ENCODE measurements at places on chromosomes 1 and 21.

- no peak for DNase-seq
Measured at GRCh38 chr21:14080040-14080763, 130.6 kb downstream of the LIPI start.

- no peak for DNase-seq
Measured at GRCh38 chr21:21102896-21103295, 104.7 kb downstream of the NCAM2 start.

- no peak for DNase-seq
Measured at GRCh38 chr1:192635939-192636338, at the start of gene RGS13. Gene RGS13, plus strand, starts transcription at chr1:192636147. Its CDS starts 8,188 bp downstream, at chr1:192644335.

DNA sequence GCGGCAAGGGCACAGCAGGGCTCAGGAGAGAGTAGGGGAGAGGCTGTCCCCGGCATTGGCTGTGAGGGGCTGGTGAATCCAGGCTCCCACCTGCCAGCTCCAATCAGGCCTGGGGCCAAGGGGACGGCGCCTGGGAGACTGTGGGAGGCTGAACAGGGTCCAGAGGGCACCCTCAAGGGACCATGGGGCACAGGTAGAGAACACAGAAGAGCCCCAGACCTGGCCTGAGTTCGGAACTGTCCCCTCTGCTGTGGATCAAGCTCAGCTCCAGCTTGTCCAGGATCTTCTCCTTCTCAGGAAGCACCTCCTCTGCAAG is 67.0 kb downstream of the KCNAB2 start:
- no peak for DNase-seq

GRCh38 chr1:93716163-93716562 is 34.5 kb upstream of the BCAR3 start:
- DNase-seq = no peak

DNA sequence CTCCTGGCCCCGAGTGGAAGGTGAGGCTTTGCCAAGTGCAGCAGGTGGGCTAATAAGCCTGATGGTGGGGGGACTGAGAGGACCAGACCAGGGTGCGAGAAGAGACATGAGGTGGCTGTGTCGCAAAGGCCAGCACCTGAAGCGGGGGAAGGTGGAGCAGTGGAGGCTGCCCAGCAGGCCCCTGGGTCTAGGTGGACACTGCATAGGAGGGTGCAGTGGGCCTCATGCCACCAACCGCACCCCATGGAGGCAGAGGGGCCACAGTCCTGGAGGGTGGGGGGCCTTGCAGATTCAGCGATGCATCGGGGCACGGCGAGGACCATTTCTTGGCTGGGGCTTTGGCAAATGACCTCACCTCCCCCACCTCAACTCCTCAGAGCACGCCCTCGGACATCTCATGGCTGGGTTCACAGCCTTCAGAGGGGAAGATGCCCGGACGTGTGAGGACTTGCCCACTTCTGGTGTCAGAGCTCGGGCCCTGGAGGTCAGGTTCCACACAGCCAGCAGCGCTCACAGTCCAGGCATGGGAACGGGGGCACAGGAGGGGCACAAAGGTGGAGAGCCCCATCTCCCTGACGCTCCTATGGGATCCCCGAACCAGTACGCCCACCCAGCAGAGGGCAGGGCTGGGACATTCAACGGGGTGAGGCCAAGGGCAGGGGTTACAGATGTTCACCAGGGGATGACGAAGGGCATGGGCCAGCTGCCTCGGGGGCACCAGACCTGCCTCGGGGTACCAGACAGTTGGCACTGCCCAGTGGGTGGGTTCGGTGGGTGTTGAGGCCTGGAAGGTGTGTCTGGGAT is 35.4 kb downstream of the UBE2G2 start:
- no peak for DNase-seq

DNA sequence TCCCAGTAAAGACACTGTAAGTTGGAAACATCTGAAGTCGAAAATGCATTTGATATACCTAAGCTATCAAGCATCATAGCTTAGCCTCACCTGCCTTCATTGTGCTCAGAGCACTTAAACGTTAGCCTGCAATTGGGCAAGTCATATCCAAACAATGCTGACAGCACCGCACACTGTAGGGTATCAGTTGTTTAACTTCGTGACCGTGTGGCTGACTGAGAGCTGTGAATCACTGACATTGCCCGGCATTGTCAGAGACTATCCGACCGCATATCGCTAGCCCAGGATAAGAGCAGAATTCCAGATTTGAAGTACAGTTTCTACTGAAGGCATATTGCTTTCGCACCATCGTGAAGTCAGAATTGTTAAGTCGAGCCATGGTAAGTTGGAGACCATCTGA is 41.5 kb downstream of the GALNT2 start:
- DNase-seq = peak; percentile 64

DNA sequence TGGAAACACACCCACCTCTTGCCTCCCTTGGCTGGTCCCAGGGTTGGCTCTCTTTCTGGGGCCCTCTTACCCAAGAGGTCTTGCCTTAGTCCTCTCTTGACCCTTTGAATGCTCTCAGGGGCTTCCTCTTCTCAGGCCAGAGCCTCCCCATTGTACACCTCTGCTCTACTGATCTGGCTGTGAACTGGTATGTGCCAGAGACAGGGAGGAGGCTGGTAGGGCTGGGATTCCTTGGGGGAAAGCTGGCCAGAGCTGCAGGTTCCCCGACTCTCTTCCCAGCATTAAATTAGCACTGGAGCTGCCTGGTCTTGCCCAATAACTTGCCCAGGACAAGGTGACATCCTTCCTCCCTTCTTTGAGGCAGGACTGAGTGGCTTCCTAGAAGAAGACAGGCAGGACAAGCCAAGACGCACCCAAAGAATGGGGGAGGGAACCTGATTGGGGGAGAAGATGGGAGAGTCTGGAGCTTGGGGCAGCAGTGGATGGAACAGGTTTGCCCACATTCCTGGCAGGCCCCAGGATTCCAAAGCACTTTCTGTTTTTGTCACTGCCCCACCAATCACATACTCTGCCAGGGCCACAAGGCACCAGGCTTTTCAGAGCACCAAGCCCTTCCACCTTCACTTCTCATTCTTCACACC is 37.2 kb upstream of the CITED4 start:
- DNase-seq = no peak

DNA sequence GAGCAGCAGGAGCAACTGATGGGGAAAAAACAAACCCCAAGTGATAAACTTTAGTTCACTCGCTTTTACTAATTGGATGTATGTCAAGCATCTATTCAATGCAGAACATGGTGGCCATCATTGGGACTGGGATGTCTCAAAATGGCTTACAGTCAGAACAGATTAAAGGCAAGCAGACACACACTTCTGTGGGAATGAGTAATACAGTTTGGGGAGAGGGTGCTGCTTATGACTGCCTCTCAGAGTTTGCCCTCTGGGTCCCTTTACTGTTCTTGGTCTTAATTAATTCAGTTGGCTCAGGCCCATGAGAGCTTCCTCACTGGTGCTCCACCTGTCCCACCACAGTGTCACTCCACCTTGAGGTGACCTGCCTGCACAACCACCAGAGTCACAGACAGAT is 119.5 kb downstream of the TBX19 start:
- no peak for DNase-seq

DNA sequence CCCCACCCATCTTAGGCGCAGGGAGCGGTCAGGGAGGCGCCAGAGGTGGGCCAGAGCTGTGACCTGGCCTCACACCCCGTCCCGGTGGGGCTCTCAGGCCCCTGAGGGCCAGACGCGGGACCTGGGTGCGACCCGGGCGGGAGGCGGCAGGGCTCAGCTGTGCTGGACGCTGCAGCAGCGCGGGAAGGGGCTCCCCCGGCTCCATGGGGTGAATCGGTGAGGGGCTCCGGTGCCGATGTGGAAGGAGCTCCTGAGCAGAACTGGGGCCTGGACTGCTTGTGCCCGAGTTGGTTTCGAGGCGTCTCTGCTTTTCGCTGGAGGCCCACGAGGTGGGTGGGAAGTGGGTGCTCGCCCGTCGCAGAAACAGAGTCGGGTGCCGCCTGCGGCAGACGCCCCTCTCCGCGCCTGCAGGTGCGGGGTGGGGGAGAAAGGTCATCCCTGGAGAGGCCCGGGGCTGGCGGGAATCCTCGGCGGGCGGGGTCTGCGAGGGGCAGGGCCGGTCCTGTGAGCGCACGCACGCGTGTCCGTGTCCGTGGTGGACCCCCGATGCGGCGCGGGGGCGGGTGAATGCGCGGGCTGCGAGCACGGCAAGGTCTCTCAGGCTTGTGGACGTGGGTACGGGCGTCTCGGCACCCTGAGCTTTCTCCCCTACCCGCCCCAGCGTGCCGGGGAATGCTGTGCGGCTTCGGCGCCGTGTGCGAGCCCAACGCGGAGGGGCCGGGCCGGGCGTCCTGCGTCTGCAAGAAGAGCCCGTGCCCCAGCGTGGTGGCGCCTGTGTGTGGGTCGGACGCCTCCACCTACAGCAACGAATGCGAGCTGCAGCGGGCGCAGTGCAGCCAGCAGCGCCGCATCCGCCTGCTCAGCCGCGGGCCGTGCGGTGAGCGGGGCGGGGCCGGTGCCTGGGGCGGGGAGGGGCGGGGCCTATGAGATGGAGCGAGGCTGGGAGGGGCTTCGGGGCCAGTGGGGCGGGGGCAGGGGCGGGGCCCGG is 20.4 kb downstream of the AGRN start:
- peak; percentile 86 for DNase-seq

DNA sequence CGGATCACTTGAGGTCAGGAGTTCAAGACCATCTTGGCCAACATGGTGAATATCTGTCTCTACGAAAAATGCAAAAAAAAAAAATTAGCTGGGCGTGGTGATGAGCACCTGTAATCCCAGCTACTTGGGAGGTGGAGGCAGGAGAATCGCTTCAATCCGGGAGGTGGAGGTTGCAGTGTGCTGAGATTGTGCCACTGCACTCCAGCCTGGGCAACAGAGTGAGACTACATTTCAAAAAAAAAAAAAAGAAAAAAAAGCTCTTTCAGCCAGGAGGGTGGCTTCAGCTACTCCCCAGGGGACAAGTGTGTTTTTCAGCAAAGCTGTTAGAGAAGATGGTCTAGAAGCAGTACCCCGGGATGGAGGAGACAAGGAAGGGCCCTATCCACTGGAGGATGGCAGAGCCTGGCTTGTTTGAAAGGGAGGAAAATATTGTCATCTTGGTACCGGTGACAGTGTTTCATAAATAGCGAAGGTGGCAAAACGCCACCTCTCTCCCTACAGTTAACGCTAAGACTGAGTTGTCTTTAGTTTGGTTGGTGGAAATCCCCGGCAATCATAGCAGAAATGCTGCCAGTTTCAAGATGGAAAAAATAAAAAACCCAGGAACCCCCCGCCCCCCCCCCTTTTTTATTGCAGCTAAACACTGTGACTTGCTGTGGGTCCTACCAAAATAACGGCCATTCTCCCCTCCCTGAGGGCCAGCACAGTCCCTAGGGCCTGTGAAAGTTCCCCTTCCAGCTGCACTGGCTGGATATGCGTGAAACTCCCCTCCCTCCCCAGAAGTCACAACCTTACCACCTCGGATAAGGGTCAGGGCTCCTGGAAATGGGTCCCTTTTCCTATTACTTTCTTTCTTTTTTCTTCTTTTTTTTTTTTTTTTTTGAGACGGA is 3.5 kb downstream of the PIK3CD start:
- peak; percentile 77 for DNase-seq

GRCh38 chr1:199851439-199852140 is 175.9 kb upstream of the NR5A2 start:
- no peak for DNase-seq

DNA sequence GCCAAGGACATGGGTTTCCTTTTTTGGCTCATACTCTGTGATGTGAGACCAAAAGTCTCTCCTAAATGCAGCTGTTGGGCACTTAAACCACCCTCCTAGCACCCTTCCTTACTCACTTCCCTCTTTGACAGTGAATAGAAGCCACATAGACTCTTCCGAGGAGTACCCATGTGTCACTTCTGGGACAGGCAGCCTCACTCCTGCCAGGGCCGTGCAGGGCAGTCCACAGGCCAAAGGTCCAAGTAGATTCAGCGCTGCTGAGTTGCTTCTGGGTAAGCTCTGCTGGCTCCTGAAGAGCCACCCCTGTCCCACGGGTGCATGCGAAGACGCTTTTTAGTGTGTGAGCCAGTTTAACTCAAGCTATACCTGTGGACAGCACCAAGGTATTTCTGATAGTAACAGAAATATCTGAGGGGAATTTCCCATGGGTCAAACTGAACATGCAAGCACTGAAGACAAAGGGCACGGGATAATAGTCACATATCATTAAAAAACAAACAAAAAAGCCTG is 36.8 kb upstream of the BMP8B start:
- no peak for DNase-seq

DNA sequence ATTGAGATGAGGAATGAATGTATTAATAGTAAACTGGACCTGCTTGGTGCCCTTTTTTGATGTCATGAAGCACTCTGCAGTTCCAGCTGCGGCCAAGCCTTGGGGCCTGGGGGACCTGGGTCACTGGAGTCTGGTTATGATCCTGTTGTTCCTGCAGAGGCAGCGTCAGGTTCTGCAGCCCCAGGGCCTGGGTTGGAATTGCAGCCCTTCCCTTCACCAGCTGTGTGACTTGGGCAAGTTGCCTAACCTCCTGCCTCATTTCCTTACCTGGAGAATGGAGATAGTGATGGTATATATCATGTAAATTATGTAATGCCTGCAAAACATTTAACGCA is 9.1 kb upstream of the ATP5PO start:
- DNase-seq = no peak

DNA sequence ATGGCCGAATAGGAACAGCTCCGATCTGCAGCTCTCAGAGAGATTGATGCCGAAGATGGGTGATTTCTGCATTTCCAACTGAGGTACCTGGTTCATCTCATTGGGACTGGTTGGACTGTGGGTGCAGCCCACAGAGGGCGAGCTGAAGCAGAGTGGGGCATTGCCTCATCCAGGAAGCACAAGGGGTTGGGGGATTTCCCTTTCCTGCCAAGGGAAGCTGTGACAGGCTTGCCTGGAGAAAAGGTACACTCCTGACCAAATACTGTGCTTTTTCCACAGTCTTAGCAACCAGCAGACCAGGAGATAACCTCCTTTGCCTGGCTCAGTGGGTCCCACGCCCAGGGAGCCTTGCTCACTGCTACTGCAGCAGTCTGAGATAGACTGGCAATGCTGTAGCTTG is 66.9 kb downstream of the HSD3B1 start:
- DNase-seq = no peak

- DNase-seq = no peak
Measured at GRCh38 chr1:39407896-39408640, 83.4 kb upstream of the BMP8A start.

GRCh38 chr21:15617964-15618363 is 111.8 kb upstream of the USP25 start:
- no peak for DNase-seq

DNA sequence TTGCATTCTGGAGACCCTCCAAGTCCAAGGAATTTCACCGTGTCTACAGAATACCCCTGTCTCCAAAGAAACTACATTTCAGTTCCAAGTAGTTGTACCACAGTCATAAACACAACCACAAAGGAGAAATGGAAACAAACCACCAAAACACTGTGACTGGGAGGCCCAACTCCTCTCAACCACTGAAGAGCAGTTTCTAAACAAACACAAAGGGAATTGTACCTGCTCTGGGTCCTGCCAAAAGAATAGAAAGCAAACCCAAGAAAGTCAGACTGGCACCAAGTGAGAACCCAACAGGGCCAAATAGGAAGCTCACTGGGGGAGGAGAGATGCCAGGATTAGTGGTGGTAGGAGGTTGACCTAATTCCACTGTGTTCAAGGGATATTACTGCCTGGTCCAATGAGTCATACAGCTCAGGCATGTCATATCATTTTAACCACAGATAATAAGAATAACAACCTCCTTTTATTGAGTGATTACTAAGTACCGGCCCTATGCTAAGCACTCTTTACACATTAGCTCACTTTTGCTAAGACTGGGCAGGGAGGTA is 123.9 kb upstream of the PPP2R5A start:
- peak; percentile 20 for DNase-seq

GRCh38 chr1:43147625-43148327 is 24.3 kb downstream of the EBNA1BP2 start:
- peak; percentile 27 for DNase-seq

Measured in activated CD4-positive, alpha-beta T cell treated with anti-CD3 and anti-CD28 coated beads, Interleukin-2, Interleukin-4, amounts not matched to agents 100 ng/mL and 50 ng/mL, durations not matched to agents 16 hours and 8 hours (primary cell).